ENCODE measurements at places on chromosomes 1 and 21. TPM values are rescaled to one million over a fixed set of nuclear protein-coding genes. Genes with fewer than 3 reads are reported as not detected.

Gene NEXN
- total RNA-seq: 6.7 TPM

DNA sequence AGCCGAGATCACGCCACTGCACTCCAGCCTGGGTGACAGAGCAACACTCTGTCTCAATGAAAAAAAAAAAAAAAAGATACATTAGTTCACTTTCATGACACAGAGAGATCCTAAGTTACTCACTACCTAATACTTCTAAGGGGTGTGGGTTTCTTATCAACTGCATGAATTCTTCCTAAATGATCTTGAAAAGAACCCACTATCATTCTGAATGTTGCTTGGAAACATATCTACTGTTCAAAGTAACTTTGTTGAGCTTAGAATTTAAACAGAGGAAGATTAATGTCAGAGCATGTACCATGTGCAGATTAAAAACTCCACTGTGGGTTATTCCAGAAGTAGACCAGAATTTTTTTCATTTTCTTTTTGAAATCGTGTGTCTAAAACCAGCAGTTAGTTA lies 241.5 kb downstream of the LTN1 start:
- no peak for DNase-seq

DNA sequence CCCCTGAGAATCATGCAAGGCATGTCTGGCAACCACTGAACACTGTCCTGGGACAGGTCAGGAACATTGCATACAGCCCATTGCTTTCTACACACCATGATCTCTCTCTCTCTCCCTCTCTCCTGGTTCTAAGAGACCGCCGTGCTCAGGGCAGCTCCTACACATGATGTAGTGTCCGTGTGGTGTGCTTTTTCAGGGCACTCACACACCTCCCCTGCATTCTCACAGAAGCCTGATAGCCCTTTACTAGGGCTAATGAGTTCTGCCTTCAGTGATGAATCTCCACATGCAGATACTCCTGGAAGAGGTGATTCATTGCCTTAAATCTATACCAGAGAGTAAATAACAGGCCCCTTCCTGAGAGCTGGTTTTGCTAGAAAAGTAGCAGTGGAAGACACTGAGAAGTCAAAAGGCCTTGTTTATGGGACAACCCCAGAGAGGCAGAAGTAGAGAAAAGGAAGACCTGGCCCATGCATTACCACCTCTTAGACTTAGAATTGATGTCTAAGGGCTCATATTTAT lies 7.2 kb upstream of the OLFML2B start:
- no peak for DNase-seq

DNA sequence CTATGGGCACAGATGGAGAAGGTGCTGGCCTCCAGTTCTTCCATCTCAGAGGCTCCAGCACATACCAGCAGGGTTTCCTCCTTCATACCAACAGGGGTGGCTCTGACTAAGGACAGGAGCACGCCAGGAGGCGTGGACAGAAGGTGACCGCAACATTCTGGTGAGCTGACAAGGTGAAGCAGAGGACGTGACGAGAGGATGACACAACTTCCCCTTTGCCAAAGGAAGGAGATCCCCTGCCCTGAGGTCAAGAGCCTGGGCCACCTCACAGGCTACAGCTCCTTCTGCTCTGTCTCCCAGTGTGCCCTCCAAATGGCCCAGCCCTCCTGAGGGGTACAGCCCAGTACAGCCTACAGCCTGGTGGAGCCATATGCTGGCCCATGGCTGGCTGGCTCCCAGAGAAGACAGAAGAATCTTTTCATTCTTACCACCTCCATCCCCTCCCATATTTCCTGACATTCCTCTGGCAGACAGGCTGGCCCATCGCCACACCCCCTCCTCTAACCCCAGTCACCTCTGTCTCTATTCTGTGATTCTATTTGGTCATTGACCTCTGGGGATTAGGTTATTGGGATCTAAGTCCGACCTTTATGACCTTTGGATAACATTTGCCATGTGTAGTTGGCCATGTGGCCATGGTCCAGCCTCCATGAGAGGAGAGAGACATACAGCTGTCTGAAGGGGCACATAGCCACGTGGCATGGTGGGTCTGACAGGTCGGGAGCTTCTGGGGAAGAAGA lies 5.1 kb upstream of the LAMB3 start:
- DNase-seq: no peak

Gene TGFBR3
- 25.5 TPM for total RNA-seq

All from pancreas (tissue), 10 donors.